ENCODE measurements at places on chromosomes 3 and 15. TPM values are rescaled to one million over a fixed set of nuclear protein-coding genes. Genes with fewer than 3 reads are reported as not detected.

DNA sequence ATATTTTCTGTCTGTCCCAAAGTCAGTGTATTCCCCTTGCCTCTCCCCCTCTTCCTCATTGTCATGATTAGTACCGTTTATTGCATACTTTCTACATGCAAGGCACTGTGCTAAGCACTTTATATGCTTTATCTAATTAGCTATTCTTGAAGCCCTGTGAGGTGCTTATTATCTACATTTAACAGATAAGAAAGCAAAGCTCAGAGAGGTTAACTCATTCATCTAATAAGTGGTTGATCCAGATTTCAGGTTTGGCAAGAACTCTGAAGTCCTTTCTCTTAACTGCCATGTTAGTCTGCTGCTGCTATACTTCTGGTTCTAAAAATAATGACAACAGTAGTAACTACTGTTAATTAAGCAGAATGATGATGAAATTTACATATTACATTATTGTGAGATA lies 13.5 kb downstream of the IQGAP1 start:
- DNase-seq: no peak
- peaks cover 31% of the 10 kb centered on the region for H3K36me3 ChIP-seq
- H3K4me1 ChIP-seq: peaks cover 58% of the 10 kb centered on the region
- peak overlapping the region; percentile 63 for H3K4me3 ChIP-seq
- peak overlapping the region; percentile 88 for H3K27ac ChIP-seq

DNA sequence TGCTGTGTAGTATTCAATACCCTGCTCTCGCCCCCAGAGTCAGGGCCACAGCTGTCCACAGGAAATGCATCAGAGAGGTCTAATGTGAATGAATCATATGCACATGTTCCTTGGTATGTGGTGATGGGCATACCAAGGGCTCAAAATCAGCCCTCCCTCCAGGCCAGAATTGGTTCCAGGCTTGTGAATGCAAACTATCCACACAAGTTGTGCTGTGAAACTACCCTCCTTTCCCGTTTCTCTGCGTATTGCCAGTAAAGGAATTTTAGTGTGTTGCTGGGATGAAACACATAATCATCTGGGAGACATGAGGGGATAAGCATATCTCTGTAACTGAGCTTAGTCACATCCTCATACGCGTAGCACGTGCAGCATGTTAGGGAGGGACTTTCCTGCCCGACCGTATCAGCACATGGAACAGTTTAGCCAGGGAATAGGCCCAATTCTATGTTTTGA lies 9.2 kb upstream of the MME start:
- DNase-seq: no peak
- H3K27ac ChIP-seq: no peak overlapping the region
- no peak overlapping the region for H3K4me3 ChIP-seq
- H3K4me1 ChIP-seq: no peaks in the 10 kb centered on the region
- no peaks in the 10 kb centered on the region for H3K27me3 ChIP-seq
- H3K36me3 ChIP-seq: no peaks in the 10 kb centered on the region

DNA sequence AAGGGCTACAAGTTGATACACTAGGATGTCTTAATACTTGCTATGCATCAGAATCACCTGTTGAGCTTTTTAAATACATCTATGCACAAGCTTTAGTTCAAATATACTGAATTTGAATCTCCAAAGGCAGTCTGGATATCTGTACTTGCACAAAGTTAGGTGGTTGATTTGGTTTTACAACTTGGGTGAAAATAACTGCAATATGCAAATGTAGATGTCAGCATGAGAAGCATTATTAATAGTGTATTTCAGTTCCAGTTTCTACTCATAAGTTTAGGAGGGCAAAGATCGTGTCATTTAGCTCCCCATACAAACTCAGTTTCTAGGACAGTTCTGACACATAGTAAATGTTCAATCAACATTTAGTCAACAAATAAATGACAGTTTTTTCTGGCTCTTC lies 25.6 kb downstream of the IQCB1 start:
- H3K36me3 ChIP-seq: peaks cover 42% of the 10 kb centered on the region
- peaks cover 9% of the 10 kb centered on the region for H3K4me1 ChIP-seq
- no peaks in the 10 kb centered on the region for H3K27me3 ChIP-seq
- no peak overlapping the region for H3K4me3 ChIP-seq
- no peak for DNase-seq

DNA sequence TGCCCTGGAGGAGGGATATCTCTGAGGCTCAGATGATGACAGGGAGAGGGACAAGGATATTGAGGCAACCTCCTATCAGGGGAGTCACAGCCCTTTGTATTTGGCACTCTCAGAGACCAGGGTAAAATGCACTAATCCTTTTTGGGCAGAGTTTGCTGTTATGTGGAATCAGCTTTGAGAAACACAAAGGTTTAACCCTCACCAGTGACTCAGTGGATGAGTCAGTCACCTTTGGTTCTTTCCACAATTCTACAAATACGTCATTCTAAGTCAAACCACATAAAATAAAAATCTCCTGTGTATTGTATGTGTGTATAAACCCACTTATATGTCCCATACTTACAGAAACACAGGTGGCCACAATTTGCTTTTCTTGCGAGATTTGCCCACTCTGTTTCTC lies 5.1 kb downstream of the LSAMP start:
- no peaks in the 10 kb centered on the region for H3K36me3 ChIP-seq
- H3K27ac ChIP-seq: no peak overlapping the region
- H3K4me3 ChIP-seq: no peak overlapping the region
- H3K4me1 ChIP-seq: no peaks in the 10 kb centered on the region
- DNase-seq: no peak
- peaks cover 2% of the 10 kb centered on the region for H3K27me3 ChIP-seq

NBEAL2 gene
- 178 TPM for total RNA-seq

CSTA gene
- not detected for total RNA-seq

DNA sequence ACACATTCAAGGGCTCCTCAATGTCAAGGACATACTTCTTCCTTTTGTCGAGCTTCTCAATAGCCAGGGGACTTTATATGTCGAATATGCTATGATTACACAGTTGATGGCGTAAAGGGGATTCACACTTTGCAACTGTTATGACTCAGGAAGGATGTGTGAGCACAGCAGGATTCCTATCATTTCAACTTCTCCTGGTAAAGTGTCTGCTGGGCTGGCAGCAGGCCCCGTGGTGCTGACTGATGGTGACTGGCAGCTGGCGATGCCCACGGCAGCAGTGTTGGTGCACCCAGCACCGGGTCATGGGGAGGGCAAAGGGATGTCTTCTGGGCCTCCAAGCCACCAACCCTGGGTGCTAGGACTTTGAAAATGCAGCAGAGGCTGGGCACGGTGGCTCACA lies 44.8 kb upstream of the GNB5 start:
- no peaks in the 10 kb centered on the region for H3K27me3 ChIP-seq
- H3K36me3 ChIP-seq: peaks cover 1% of the 10 kb centered on the region
- H3K27ac ChIP-seq: no peak overlapping the region
- no peak overlapping the region for H3K4me3 ChIP-seq
- no peak for DNase-seq

CCDC54 gene
- not detected for total RNA-seq

CEP152 gene
- total RNA-seq: 31.1 TPM

GRCh38 chr3:15023249-15023648 lies 41.9 kb downstream of the MRPS25 start:
- peaks cover 3% of the 10 kb centered on the region for H3K4me1 ChIP-seq
- H3K27ac ChIP-seq: no peak overlapping the region
- DNase-seq: no peak
- no peaks in the 10 kb centered on the region for H3K27me3 ChIP-seq
- H3K36me3 ChIP-seq: peaks cover 28% of the 10 kb centered on the region

- no peaks in the 10 kb centered on the region for H3K27me3 ChIP-seq
- DNase-seq: no peak
- H3K27ac ChIP-seq: peak overlapping the region; percentile 100
Observed at GRCh38 chr15:44710236-44711095, 657 bp downstream of the PATL2 start.

DNA sequence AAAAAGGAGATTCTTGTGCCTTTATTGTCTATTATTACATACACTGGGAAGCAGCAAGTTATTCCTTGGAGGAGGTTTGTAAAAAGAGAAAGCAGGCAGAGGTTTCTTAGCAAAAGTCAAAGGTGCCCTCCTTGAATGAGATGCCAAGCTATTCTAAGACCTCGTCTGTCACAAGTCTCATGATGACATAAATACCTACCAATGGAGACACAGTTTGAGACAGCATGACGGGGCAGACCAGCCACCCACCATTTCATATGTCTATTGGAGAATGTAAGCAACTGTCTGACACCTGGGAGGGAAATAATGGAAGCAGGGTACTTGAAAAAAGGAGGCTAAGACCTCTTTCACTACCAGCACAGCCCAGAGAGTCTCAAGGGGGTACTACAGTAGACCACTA lies 2.2 kb downstream of the RGMA start:
- H3K4me1 ChIP-seq: peaks cover 5% of the 10 kb centered on the region
- H3K27ac ChIP-seq: no peak overlapping the region
- H3K4me3 ChIP-seq: no peak overlapping the region
- DNase-seq: no peak
- no peaks in the 10 kb centered on the region for H3K36me3 ChIP-seq

APOD gene
- not detected for total RNA-seq

- peaks cover 2% of the 10 kb centered on the region for H3K4me1 ChIP-seq
- no peak for DNase-seq
- H3K4me3 ChIP-seq: no peak overlapping the region
- no peaks in the 10 kb centered on the region for H3K36me3 ChIP-seq
Observed at GRCh38 chr3:127645371-127646015, 16.5 kb downstream of the PODXL2 start.

- no peak overlapping the region for H3K27ac ChIP-seq
- no peaks in the 10 kb centered on the region for H3K36me3 ChIP-seq
- no peak overlapping the region for H3K4me3 ChIP-seq
- H3K4me1 ChIP-seq: no peaks in the 10 kb centered on the region
- peaks cover 46% of the 10 kb centered on the region for H3K27me3 ChIP-seq
Observed at GRCh38 chr3:123453675-123454074, 4.8 kb upstream of the ADCY5 start.

JMJD7 gene
- 33.8 TPM for total RNA-seq

ACAD9 gene
- total RNA-seq: 63.5 TPM

PARP3 gene
- total RNA-seq: 26.1 TPM

DNA sequence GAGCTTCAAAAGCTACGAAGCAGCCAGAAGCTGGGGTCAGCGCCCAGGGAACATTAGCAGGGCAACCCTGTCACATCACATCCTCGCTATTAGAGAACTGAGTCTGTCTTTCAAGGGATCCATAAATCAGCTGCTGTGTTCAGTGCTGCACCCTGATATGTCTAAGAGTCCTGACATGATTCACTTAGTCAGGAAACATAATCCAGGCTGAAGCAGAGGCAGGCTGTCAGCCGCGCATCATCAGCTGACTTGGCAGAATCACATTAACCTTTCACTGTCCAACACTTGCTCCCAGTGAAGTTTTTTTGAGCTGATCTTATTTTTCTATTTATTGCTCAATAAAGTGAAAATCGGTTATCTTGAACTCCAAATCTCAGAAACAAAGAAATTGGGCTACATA lies 23.5 kb downstream of the MYH15 start:
- H3K36me3 ChIP-seq: no peaks in the 10 kb centered on the region
- no peak overlapping the region for H3K27ac ChIP-seq
- peaks cover 2% of the 10 kb centered on the region for H3K4me1 ChIP-seq
- no peak overlapping the region for H3K4me3 ChIP-seq

SOX14 gene
- not detected for total RNA-seq

CCDC80 gene
- total RNA-seq: not detected

DNA sequence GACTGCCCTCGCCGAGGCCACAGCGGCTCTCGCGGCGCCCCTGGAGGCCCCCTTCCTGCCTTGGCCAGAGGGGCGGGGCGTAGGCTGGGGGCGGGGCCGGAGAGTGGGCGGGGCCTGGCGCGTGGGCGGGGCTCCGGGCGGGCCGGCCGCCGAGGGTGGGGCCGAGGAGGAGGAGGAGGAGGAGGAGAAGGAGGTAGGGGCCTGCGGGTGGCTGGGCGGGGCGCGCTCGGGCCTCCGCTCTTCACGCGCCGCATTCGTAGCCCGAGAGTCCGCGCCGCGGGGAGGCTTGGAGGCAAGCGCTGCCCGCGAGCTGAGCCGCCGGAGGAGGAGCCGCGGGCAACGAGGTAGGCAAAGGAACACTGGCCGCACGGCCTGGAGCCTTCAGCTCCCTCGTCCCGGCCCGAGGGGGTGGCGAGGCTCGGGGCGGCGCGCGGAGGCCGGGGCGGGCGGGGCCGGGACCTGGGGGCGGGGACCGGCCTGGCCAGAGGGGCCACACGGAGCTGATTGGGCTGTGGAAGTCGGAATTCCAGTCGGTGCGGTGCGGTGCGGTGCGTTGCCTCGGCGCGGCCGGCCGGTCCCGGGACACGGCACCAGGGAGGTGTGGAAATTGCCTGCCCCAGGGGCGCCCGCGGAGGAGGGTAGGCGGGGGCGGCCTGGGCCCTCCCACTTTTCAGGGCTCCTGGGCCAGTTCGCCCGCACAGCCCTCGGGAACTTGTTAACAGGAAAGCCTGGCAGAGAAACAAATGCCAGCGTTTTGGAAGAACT lies at the start of gene PPP2R3A:
Gene PPP2R3A (plus strand): TSS at position 223 of the 765 bp plus-strand sequence. CDS start 35,771 bp downstream, outside the sequence.
- H3K36me3 ChIP-seq: no peaks in the 10 kb centered on the region
- H3K27ac ChIP-seq: no peak within 1 kb of the TSS
- peaks cover 2% of the 10 kb centered on the region for H3K4me1 ChIP-seq
- DNase-seq: peak; percentile 82

All from activated naive CD8-positive, alpha-beta T cell treated with anti-CD3 and anti-CD28 coated beads, Interleukin-2, amount 10 ng/mL, durations not matched to agents 7 days and 5 days (primary cell).